Right hindlimb (tissue), 1 donor: ENCODE measurements at places on chromosomes 2 and 18.

- no peak for DNase-seq
Measured at GRCh38 chr2:121019756-121020155, 265.2 kb downstream of the TFCP2L1 start.

DNA sequence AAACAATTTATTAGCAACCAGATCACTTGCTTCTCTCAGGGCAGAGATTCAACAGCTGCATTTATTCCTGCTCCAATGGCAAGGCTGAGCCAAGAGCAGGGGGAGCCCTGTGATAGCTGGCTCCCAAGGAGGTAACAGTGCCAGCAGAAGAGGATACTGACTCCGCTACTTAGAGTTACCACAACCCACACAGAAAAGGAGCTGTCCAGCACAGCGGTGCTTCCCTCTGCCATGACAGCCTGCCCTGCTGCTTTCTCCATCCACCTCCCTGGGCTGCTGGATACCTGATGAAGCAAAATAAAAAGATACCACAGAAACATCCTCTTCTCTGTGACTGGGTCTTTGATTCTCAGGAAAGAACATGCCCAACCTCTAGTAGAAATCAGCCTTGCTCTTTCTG, 467.2 kb downstream of the LRRTM4 start:
- DNase-seq, result peak; percentile 48

- no peak for DNase-seq
Measured at GRCh38 chr2:144670080-144670479, 150.2 kb upstream of the ZEB2 start.

DNA sequence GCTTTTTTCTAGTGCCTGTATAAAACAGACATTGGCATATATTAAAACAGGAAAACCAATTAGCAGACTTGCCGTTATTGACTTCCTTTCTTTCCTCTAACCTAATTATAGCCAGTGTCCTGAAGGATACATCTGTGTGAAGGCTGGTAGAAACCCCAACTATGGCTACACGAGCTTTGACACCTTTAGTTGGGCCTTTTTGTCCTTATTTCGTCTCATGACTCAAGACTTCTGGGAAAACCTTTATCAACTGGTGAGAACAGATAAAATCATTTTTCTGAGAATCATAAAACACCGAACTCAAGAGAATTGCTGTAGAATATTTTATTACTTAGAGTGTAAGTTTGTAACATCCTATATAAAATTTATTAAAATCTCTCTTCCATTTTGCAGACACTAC, 74.3 kb downstream of the SCN2A start:
- no peak for DNase-seq

DNA sequence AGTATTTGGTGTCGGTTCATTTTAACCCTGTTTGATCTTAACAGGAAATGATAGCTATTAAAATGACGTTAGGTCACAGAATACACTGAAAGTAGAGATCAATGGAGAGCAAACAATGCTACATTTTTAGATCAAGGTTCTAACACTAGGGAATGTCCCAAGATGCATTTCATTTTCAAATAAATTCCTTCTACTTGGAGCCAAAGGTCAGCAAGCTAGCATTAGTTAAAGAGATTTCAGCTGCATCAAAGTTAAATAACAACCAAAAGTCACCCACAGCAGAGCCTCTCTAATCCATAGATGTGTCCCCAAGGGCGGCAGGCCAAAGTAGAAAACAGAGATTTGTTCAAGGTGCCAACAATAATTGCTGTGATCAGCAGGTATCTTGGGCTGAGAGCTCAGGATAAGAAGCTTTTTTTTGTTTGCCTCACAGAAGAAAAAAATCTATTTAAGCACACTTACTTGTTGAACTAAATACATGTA, 1233.6 kb upstream of the TMEFF2 start:
- DNase-seq, result no peak

DNA sequence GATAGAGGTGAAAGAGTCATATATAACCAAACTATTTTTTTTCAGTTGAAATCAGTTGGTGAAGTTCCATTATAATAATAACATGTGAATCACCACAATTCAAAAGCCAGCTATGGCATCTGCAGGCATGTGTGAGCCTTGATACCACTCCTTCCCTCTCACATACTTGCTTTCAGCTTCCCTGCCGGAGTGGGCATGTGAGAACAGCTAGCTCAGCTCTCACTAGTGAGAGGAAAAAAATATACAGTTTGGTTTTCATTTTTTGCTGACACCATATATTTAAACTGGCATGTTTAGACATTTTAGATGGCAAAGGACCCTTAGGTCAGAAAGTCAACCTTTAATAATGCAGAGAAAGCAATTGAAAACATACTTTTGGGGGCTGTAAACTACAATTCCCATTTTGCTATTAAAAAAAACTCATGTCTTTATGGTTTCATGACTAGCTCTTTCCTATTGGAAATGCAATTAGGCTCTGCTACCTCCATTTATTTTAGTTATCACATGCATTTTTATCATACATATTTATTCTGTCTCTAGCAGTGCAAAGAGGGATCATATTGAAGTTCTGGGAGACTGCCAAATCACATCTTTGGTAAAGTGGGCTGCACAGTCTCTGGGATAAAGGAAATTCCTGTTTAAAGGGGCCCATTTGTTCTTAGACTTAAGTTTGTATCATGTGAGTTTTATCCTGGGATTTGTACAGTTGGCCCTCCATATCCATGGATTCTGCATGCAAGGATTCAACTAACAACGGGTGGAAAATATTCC, 33.2 kb upstream of the SLC40A1 start:
- no peak for DNase-seq

DNA sequence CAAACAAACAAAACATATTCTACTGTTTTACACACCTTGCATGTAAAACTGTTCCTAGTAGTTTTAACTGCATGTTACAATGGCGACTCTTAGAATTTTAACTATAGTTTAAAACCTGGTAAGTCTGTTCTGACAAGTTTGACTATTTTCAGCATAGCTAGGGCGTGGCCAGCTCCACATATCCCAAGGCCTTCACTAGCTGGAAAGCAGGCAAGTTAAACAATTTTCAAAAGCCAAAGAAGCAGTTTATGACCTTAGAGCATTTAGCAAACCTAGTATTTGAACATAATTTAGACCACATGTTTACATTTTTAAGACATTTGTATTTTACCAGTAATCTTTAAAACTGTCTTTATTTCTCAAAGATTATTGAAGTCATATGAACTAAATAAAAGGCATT, 402.8 kb upstream of the SYT4 start:
- DNase-seq, result no peak

DNA sequence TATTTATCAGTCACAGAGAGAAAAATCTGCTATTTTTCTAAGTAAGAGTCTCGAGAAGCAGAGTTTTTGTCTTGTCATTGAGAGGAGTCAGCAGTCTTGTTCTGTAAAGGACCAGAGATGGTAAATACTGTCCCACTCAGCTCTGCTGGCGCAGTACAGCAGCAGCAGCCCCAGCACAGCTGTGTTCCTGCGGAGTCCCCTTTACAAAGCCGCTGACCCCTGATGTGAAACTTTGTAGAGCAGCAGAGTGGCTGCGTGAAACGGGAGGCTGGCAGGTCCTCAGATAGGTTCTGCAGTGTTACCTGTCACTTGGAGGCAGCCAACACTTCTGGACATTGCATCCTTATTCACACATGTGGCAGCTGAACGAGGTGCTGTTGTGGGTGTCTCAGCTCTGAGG, 45.2 kb downstream of the TMEM185B start:
- DNase-seq, result no peak

DNA sequence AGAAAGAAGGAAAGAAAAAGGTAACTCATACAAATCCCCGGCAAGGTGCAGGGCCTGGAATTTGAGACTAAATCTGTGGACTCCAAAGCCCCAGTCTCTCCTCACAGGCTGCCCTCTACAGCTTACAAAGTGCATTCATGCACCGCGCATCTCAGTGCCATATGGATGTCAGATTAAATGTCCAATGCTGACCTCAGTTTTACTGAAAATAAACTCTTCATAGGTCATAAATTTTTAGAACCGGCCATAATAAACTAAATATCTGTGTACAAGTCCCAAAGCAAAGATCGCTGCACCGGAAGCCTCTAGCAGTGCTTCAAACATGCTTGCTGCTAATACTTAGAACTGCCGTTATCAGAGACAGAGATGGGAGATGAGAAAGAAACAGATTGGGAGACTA, 17.7 kb downstream of the ST6GAL2 start:
- no peak for DNase-seq

DNA sequence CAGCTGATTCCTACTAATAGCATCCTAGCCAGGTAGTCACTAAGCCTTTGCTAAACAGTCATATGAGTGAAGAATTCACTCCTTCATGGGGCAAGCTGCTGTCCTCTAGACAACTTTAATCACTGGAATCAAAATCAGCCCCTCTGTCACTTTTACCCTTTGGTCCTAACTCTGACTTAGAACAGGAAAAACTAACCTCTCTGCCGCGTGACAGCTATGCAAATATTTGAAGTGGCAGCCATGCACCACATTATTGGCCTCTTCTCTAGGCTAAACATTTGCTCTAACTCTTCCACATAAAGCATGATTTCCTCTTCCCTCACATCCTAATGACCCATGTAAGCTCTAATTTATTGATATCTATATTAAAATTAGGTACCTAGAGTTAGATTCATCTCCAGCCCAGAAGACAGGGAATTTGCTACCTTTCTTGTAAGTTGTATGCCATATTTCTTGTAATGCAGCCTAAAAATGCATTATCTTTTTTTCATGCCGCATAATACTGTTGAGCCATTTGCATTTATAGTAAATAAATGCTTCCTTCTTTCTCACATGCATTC, 12.8 kb upstream of the ONECUT2 start:
- no peak for DNase-seq

GRCh38 chr2:205686783-205687640, 4.7 kb downstream of the NRP2 start:
- peak; percentile 47 for DNase-seq

DNA sequence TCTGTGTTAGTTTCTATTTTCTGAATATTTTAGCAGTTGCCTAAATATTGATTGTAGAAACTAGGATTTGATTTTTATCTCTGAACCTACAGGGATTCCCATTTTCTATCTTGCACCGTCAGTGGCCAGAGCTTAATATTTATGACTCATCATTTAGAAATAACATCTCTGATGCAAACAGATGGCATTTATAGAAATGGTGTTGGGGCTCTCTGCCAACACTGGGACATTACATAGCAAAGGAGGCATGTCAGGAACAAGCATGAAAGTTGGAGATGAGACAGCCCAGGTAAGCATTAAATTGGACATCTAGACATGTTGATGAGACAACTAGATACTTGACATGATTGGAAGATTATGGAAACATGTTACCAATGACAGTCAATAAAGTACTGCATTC, 165.3 kb upstream of the SYT4 start:
- DNase-seq, result no peak

GRCh38 chr18:27240383-27240782, 55.3 kb upstream of the CHST9 start:
- DNase-seq, result no peak

- no peak for DNase-seq
Measured at GRCh38 chr2:37644191-37644590, 27.3 kb downstream of the CDC42EP3 start.

DNA sequence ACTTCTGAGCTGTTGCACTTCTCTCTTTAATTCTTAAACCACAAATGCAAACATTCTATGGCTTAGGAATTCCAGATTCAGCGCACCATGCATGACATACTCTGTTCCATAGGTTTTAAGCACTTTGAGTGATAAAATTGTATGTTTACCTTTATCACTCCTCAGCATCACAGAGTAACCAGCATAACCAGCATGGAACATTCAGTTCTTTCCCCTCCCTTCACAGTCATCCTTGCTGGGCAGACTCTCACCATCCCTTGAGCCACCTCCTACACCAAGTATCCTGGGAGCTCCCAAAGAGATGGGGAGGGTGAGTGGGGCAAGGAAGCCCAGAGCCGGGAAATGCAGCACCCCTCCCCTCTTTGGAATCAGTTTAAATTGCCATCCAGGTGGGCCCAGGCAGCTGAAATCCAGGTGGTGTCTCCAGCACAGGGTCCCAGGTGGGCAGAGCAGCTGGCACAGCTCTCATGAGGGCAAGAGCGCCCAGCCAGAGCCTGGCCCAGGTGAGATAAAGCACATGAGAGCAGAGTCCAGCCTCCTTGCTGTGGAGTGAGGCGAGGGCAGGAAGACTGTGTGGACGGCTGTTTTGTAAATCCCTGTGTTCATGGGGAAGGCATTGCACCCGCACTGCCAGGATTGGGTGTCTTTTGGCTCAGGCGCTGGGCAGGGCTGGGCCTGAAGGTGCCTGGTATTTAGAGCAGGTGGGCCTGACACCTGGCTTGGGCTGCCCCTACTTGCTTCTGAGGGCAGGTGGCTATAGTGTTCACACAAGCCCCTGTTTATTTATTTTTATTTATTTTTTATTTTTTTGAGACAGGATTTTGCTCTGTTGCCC, 36.8 kb downstream of the LAMA3 start:
- no peak for DNase-seq

DNA sequence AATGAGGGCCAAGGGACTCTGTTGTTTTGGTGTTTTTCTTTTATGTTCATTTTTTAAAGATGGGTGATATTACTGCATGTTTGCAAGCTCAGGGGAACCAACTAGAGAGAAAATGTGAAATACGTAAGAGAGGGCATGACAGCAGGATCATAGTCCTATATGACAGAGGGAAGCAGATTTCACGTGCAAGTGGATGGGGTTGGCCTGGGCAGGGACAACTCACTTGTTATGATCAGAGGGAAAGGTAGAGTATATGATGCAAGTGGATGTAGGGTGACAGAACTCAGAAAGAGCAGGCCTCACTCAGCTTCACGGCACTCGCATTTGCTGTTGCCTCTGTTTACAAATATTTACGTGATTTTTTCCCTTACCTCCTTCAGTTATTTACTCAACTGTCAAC, 67.0 kb downstream of the OLA1 start:
- no peak for DNase-seq

DNA sequence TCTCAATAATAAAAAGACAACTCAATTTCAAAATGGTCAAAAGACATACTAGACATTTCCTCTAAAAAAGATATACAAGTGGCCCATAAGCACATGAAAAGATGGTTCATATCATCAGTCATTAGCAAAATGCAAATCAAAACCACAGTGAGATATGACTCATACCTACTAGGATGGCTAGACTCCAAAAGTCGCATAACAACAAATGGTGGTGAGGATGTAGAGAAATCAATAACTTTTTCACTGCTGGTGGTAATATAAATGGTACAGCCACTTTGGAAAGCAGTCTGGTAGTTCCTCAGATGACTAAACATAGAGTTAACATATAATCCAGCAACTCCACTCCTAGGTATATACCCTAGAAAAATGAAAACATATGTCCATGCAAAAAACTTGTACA, 242.3 kb upstream of the NOL4 start:
- no peak for DNase-seq

GRCh38 chr2:127078666-127079270, 28.2 kb downstream of the BIN1 start:
- DNase-seq, result no peak

GRCh38 chr2:156592809-156593593, 156.8 kb downstream of the GPD2 start:
- DNase-seq, result no peak
